Common myeloid progenitor, CD34-positive (primary cell): ENCODE measurements at places on chromosomes 16 and 17.

GRCh38 chr16:82396509-82396908 lies 226.5 kb upstream of the MPHOSPH6 start:
- DNase-seq = no peak

- DNase-seq = peak; percentile 82
Observed at GRCh38 chr17:37844158-37844976, 79.8 kb upstream of the TBC1D3K start.

GRCh38 chr17:65023791-65024190 lies 32.7 kb downstream of the GNA13 start:
- no peak for DNase-seq

DNA sequence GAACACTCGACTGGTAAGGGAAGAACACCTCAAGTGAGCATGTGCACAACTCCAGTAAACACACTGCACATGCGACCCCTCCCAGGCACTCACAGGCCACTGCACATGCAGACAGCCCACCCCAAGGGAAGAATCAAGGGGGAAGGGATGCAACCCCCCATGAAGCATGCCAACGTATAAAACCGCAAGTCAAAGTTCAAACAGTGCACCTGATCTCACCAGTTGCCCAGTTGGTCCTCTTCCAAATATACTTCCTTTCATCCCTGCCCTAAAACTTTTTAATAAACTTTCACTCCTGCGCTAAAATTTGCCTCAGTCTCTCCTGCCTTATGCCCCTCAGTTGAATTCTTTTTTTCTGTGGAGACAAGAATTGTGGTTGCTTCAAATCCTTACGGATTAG lies 51.0 kb upstream of the TOM1L1 start:
- DNase-seq = no peak

DNA sequence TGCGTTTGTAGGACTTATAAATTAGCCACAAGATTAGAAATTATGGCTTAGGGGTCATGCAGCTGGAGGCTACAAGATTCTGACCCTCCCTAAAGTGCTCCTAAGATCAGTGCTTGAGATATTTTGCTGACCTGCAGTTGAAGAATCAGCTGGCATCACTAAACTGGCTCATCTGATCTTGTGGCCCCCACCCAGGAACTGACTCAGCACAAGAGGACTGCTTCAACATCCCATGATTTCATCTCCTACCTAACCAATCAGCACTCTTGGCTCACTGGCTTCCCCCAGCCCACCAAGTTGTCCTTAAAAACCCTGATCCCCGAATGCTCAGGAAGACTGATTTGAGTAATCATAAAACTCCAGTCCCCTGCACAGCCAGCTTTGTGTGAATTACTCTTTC lies 86.4 kb upstream of the ERCC4 start:
- no peak for DNase-seq

- DNase-seq = peak; percentile 34
Observed at GRCh38 chr16:25256695-25257469, 763 bp downstream of the ZKSCAN2 start.

DNA sequence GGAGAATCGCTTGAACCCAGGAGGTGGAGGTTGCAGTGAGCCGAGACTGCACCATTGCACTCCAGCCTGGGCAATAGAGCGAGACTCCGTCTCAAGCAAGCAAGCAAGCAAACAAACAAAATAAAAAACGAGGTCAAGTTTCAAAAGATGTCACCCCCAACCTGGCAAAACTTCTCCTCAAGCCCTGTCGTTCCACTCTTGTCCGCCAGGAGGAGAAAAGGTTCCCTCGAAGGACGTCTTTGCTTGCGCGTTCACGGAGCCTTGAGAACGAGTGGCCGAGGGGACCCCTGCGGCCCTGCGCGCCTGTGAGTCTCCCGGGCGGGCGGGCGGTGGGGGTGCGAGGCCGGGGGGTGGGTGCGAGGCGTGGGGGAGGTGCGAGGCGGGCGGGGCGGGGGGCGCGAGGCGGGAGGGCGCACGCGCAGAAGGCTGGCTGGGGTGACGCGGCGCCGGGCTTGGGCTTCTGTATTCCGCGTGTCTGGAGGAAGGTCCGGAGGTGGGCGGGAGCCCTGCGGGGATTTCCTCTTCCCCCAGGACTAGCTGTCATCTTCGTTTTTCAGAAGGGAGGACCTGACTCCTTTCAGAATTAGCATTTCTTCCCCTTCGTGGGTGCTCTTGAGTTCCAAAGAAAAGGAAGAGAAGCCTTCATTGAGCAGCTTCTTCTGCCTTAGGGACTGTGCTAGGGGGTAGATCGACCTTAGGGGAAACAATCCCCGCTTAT lies 3.7 kb downstream of the SLC52A1 start:
- peak; percentile 92 for DNase-seq

- no peak for DNase-seq
Observed at GRCh38 chr16:21702276-21702675, 38.5 kb downstream of the OTOA start.

DNA sequence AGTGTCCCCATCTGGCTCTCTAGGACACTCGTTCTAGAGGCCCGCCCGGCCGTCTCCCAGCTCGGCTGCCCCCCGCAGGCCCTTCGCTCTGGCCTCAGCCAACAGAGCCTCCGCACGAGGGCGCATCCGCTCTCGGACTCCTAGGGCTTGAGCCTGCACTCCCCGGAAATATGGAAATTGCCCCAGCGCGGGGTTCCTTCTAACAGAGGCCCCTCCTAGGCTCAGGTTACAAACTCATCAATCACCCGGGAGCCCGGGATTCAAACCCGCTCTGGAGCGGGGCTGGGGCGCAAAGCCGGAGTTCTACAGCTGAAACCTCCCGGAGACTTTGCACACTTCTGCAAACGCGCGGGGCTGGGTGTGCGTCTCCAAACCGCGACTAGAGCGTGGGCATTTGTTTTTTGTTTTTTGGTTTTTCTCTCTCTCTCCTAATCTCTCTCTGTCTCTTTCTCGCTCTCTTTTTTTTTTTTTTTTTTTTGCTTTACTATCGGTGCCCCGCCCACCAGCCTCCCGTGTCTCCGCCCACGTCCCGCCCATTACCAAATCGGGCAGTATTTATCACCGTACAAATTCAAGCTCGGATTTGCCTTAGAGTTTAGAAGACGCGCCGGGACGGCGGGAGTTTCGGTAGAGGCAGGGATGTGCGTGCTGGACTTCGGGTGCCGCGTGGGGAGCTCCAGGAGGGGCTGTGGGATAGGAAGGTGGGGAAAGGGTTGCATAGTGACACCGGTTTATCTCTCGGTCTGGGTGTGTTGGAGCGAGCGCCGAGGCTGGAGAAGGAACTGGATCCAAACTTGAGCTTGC lies 2.4 kb upstream of the FOXL1 start:
- DNase-seq = peak; percentile 80

DNA sequence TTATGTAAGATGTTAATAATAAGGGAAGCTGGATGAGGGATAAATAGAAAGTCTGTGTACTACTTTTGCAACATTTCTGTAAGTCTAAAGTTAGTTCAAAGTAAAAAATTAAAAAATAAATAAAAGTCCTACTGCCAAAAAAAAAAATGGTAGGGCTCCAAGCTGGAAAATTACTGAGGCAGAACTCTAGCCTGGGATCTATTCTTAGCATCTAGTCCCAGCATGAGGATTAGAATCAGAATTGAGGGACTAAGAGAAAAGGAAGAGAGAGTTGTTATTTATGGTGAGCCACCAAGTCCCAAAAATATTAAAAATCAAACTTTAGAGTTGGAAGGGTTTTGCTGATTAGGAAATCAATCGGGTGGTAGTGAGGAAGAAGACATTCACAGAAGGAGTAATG lies 110.3 kb downstream of the CYB561 start:
- DNase-seq = no peak

DNA sequence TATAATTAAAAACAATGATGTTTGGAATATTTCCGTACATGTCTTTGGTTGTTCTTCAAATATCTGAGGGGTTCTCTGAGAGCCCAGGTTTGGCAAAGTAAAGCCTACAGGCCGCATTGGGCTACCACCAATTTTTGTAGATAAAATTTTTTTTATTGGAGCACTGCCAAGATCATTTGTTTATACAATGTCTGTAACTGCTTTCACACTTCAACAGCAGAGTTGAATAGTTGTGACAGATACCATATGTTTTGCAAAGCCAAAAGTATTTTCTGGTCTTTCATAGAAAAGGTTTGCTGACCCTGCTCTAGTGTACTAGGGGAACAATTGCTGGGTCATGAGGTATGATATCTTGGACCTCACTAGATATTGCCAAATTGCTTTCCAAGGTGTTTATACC lies 10.5 kb downstream of the PPM1D start:
- no peak for DNase-seq

GRCh38 chr16:8677481-8677880 lies 3.1 kb downstream of the ABAT start:
- no peak for DNase-seq

- no peak for DNase-seq
Observed at GRCh38 chr16:84526794-84527531, 22.5 kb upstream of the MEAK7 start.

GRCh38 chr16:8632675-8633182 lies 11.2 kb downstream of the METTL22 start:
- DNase-seq = peak; percentile 96

- no peak for DNase-seq
Observed at GRCh38 chr16:10355589-10355988, 30.3 kb upstream of the ATF7IP2 start.

- DNase-seq = peak; percentile 61
Observed at GRCh38 chr17:48131216-48131824, 23.8 kb downstream of the SNX11 start.

- no peak for DNase-seq
Observed at GRCh38 chr16:87648236-87648635, 45.9 kb downstream of the JPH3 start.

GRCh38 chr16:31099860-31100638 lies 5.5 kb upstream of the VKORC1 start:
- no peak for DNase-seq

- no peak for DNase-seq
Observed at GRCh38 chr17:6019959-6020358, 50.2 kb upstream of the WSCD1 start.

GRCh38 chr16:12225255-12225654 lies 248.7 kb downstream of the SNX29 start:
- DNase-seq = no peak

GRCh38 chr17:48011405-48012150 lies 26.0 kb downstream of the COPZ2 start:
- DNase-seq = peak; percentile 40

- DNase-seq = no peak
Observed at GRCh38 chr16:86327321-86327720, 183.0 kb upstream of the FOXF1 start.

GRCh38 chr16:60642956-60643355 lies 1393.3 kb downstream of the CDH8 start:
- DNase-seq = no peak

GRCh38 chr17:58390884-58391283 lies 26.4 kb downstream of the RNF43 start:
- DNase-seq = no peak

- no peak for DNase-seq
Observed at GRCh38 chr16:89475144-89475543, 15.2 kb downstream of the ANKRD11 start.

GRCh38 chr17:72761431-72761830 lies 331.1 kb downstream of the SLC39A11 start:
- DNase-seq = peak; percentile 4
